ENCODE measurements at places on chromosomes 7 and 10. TPM values are rescaled to one million over a fixed set of nuclear protein-coding genes. Genes with fewer than 3 reads are reported as not detected.

Gene ZNF746
- total RNA-seq = 22.0 TPM

Gene MYH16
- total RNA-seq = not detected

Gene ARHGAP22
- total RNA-seq = 4.0 TPM

Gene PILRA
- total RNA-seq = 0.65 TPM

Measured in MCF 10A (cell line).